ENCODE measurements at places on chromosomes 3 and 15.
A peak's percentile ranks its signal among the peaks of the same experiment; 100 is the strongest.

DNA sequence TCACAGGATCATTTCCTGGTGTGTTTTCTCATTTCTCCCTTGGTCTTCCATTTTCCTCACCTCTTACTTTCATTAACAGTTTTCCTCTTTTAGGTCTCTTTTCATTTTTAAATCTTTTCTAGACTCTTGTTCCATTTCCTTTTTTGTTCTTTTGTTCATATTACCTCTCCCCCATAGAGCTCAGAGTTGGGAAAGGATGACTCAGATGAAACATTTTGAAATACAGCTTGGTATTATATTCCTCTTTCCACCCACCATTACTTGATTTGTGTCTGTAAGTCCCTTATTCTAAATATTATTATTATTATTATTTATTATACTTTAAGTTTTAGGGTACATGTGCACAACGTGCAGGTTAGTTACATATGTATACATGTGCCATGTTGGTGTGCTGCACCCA, 153.1 kb downstream of the VGLL3 start:
- DNase-seq, result no peak

- no peak for DNase-seq
Observed at GRCh38 chr3:177673112-177673914, 476.0 kb upstream of the TBL1XR1 start.

- no peak for DNase-seq
Observed at GRCh38 chr3:44329946-44330345, 8.6 kb upstream of the TCAIM start.

GRCh38 chr3:156388497-156389448, 166.1 kb downstream of the SSR3 start:
- DNase-seq, result no peak

GRCh38 chr15:71781179-71781964, 29.0 kb upstream of the NR2E3 start:
- no peak for DNase-seq

DNA sequence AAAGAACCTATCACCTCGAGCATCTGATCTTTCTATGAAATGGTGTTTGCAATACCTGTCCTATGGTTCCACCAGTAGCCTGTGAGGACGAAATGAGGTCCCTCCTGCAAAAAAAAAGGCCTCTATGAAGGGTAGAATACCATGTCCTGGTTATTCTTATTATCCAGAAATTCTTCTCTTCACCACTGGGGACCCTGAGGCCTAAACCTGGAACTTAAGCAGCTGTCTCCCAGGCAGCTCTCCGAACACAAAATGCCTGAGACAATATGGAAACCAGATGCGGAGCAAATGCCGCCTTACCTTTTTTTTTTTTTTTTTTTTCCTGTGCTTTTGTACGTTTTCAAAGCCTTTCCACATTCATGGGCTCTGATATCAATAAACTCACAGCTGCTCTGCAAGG, 62.1 kb upstream of the WNT5A start:
- DNase-seq, result no peak

DNA sequence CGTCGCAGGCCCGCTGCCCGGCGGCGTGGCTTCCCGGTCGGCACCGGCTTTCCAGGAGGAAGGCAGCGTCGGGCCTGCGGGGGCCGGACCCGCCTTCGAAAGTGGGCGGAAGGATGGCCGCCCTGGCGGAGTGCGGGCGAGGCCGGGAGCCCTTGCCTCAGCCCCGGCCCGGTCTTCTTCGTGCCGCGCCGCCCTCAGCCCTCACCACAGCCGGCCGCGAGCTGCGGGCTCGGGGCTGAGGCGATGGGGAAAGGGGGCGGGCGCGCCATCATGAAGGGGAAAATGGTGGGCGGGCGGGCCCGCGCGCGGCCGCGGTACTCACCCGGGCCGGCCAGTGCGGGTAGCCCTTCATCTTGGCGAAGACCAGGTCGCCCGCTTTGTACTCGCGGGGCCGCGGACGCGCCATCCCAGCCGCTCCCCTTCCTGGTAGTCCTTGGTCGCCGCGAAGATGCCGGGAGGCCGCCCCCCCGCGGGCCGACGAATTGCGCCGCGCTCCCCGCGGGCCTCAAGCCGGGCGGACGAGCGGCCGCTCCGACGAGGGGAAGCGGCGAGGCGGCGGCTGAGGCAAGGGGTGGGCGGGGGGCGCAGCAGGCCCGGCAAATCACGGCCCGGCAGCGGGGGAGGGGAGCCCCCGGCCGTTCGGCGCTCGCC, 489 bp downstream of the HDGFL3 start:
- no peak for DNase-seq

DNA sequence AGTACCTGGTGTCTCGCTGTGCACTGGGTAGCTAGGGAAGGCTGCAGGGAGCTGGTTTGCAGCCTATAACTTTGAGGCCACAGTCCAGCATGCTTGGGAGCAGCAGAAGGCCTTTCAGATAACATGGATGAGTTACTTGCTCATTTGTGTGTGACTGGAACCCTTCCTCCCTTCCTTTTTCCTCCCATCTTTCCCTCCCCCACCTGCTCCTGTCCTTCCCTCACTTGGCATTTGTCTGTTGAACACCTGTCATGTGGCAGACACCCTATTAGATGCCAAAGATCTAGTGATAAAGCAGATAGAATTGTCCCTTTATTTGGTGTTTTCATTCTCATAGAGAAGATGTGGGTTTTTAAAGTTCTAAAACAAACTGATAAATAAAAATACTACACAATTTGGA, 71.6 kb downstream of the LRTM1 start:
- DNase-seq, result no peak

GRCh38 chr3:180980611-180981010, 8.9 kb downstream of the DNAJC19 start:
- DNase-seq, result no peak

- peak; percentile 43 for DNase-seq
Observed at GRCh38 chr15:90320062-90320884, 31.8 kb upstream of the ZNF774 start.

DNA sequence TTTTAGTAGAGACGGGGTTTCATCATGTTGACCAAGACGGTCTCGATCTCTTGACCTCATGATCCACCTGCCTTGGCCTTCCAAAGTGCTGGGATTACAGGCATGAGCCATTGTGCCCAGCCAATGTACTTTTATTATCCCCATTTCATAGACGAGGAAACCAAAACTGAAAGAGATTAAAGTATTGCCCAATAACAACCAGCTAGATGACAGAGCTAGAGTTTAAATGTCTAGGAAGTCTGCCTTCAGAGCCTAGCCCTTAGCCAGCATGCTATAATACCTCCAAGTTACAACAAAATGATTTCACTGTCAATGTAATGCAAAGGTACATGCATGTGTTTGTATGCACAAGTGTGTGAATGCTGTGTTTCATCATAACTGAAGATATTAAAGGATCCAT, 389.4 kb upstream of the RBMS3 start:
- DNase-seq, result no peak

DNA sequence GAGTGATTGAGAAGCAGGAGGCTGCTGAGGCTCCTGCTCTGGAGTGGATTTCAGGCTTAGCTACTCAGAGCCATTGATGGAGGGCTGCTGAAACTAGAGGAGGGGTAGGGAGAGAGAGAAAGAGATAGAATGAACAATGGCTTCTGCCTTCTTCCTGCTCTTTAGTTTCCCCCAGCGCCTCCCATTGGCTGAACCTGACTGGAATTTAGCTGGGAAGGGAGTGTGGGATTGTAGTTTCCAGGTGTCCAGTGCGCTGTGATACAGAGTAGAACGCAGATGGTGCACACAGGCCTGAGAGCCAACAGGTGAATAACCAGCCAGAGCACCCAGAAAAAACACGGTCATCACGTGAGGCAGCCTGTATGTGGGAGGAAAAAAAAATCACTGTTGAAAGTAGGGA, 140.1 kb downstream of the IL20RB start:
- DNase-seq, result no peak

- DNase-seq, result no peak
Observed at GRCh38 chr15:82900511-82901060, 51.9 kb downstream of the HOMER2 start.

GRCh38 chr3:14418296-14419250, 16.2 kb downstream of the SLC6A6 start:
- DNase-seq, result no peak

DNA sequence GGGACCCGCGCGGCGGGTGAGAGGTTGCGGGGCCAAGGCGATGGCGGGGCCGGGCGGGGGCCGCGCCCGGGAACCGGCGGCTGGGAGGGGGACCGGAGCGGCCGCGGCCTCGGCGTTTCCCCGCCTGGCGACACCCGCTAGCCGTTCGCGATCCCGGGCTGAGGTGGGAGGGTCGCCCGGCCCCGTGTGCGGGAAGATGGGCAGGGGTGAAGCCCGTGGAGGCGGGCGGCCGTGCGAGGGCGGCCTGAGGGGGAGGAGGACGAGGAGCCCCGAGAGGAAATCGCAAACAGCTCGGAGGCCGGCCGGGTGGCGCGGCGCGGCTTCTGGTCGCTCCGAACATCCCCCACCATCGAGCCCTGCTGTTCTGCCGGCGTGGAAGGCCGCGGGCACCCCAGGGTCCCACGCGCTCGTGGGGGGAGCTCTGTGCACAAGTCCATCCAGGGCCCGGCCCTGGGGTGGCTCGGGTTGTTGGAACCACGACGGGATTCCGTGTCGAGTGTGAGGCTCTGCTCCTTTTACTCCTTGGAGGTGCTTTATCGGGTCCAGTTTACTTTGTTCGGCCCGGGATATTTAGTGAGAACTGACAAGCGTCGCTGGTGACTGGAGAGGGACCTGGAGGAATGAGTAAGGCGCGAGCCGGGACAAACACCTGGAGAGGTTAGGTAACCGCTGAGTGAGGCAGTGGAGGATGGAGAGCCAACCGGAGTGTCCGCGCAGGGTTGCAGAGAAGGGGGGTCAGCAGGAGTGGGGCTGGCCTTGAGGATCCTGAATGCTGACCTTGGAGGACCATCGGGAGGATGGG, 728 bp downstream of the CRTC3 start:
- peak; percentile 39 for DNase-seq

GRCh38 chr15:67024314-67024997, 40.9 kb upstream of the SMAD3 start:
- no peak for DNase-seq

DNA sequence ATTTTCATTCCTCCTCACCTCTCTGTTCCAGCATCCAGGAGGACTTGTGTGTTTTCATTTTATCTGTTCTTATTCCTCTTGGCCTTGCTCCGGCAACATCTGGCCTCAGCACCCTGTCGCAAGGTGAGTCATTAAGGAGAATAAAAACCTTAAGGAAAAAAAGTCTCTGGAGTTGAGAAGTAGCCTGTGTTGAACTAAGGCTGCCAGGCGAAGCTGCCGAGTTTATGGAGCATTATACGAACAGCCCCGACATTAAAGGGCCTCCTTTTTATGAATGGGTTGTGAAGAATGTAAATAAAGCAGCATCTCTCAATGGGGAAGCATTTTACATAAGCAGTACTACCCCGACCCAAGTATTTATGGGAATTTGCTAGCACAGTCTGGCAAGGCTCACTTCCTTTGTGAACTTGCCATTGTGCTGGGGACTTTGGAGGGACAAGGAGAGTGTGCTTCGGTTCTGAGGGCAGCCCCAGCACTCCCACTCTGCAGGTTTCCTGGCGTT, 4.7 kb downstream of the BAHD1 start:
- DNase-seq, result no peak

GRCh38 chr3:89245612-89246011, 138.2 kb downstream of the EPHA3 start:
- no peak for DNase-seq

GRCh38 chr3:23735062-23735461, 70.7 kb upstream of the UBE2E1 start:
- DNase-seq, result no peak

GRCh38 chr15:40424483-40425115, 16.2 kb upstream of the BAHD1 start:
- DNase-seq, result no peak

- DNase-seq, result no peak
Observed at GRCh38 chr3:106440672-106441071, 571.9 kb upstream of the CBLB start.

- no peak for DNase-seq
Observed at GRCh38 chr3:14518893-14519292, 21.2 kb downstream of the GRIP2 start.

DNA sequence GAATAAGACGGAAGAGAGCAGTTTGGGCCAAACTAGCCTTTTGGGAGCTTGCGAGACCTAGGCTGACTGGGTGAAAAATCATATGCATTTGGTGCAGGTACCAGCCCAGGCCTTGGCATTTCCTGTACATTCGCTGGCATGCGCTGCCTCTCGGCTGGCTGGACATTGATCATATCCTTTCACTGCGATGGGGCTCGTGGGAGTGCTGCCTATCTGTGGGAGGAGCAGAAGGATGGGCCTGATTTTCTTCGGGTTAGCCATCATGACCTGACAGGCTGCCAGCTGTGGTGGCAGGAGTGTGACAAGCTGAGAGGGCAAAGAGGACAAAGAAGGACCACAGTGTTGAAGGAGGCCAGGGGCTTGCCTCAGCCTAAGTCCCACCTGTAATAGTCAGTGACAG, 14.3 kb downstream of the CGNL1 start:
- no peak for DNase-seq

DNA sequence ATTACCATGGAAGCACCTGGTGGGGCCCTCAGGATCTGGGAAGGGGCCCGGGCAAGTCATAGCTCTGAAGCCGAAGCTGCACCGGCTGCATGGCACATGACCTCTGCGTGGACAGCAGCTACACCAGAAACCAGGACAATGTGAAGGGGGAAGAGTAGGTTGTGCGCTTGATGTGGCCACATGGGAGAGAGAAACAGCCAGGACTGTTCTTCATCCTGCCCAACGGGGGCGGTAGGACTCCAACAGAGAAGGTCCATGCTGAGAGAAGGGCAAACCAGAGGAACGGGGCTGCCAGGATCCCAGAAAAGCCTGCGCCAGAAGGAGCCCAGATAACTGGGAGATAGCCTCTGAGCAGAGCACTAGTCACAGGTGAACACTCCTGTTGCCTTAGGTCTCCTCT, 54.9 kb upstream of the PRR20G start:
- no peak for DNase-seq

DNA sequence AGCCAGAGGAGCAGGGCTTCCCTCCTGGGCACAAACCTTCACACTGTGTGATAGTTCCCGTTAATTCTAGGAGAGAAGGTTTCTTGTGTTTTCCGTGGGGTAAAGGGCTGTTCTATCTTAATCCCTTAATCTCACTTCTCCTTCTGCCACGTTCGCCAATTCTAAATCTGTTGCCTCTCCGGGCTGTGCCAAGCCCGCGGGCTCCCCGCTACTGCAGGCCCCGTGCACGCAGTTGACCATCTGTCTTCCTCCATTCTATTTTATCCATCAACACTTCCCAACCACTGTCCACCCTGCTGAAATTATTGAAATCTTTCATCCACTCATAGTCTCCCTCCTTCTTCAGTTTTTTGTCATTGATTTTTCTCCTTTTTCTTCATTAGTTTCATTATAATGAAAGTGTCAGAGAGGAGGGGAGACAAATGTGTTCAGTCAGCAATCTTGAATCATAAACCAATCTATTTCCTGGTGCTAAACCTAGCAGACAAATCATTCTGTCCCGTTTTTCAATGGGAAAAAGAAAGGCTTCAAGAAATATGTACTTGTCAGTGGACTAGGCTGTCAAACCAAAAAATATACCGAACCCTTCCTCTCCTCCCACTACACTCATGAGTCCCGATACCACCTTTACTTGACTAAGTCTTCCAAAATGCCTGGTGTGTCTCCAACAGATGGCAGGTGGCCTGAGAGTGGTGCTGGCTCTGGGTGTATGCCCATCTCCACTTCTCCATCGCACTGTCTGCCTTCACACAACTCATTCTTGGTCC, 39.6 kb downstream of the SLCO2A1 start:
- no peak for DNase-seq

Data from activated T-helper 1 cell treated with Interleukin-2 at 50 U/mL for 16 hours (primary cell).